Muscle of back (tissue), 13 donors: ENCODE measurements at places on chromosomes 11 and 22.

DNA sequence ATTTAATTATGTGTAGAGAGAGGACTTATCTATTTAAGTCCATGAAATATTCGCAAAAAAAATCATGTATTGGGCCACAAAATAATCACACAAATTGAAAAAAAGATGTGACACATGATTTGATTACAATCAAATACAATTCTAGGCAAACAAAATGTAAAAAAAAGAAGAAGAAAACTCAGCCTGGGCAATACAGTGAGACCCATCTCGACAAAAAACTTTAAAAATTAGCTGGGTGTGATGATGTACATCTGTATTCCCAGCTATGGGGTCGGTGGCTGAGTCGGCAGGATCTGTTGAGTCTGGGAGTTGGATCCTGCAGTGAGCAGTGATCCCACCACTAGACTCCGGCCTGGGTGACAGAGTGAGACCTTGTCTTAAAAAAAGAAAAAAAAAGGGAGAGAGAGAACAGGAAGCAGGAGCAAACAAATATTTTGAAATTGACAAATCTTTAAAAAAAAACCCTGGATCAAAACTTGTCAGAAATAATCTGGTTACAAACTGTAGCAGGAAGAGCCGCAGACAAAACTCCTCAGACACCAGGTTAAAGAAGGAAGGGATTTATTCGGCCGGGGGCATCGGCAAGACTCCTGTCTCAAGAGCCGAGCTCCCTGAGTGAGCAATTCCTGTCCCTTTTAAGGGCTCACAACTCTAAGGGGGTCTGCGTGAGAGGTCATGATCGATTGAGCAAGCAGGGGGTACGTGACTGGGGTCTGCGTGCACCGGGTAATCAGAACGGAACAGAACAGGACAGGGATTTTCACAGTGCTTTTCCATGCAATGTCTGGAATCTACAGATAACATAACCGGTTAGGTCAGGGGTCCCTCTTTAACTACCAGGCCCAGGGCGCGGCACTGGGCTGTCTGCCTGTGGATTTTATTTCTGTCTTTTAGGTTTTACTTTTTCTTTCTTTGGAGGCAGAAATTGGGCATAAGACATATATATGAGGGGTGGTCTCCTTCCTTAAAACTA is 3.3 kb upstream of the TYMP start:
- DNase-seq = no peak

DNA sequence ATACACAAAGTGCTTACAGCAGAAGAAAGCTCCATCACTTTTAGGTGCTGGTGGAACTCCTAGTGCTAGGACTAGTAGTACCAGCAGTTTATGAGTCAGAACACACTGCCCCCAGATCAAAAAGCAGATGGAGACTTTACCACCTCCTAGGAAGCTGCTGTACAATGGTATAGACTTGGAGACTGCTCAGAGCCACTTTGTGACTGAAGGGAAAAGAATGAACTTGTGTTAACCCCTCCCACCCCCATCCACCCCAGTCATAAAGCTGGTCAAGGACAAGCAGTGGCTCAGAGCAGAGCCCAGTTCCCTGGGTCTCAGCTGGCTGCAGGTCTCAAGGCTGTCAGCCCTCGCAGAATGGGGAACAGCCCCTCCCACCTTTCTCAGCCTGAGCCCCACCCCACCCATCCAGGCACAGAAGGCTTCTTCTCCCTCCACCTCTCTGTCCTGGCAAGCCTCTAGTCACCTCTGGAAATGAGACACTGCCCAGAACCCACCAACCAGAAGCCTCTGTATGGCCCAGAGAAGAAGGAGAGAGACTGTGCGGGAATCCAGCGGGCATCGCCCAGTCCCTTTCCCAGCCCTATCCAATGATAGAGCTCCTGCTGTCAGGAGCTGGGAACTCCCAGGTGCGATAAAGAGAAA is 23.8 kb downstream of the PACSIN2 start:
- DNase-seq = peak; percentile 73

DNA sequence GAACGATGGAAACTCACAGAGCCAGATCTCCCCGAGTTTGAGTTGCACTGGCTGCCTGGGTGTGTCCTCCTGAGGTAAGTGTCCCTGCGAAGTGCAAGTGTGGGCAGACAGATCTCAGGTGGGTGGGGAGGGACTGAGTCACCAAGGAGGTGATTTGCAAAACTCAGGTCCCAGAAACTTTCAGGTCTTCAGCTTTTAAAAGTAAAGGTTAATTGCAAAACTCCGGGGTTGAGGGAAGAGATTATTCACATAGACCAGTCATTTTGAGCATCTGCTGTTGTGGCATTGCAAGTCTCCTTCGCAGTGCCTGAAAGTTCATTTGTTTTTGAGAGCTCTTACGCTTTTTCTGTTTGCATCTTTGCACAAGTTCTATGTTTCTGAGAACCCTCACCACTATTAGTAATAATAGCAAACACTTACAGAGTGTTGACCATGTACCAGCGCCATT is 7.1 kb downstream of the CD44 start:
- DNase-seq = no peak

GRCh38 chr22:27387561-27387960 is 414.0 kb downstream of the MN1 start:
- DNase-seq = no peak

DNA sequence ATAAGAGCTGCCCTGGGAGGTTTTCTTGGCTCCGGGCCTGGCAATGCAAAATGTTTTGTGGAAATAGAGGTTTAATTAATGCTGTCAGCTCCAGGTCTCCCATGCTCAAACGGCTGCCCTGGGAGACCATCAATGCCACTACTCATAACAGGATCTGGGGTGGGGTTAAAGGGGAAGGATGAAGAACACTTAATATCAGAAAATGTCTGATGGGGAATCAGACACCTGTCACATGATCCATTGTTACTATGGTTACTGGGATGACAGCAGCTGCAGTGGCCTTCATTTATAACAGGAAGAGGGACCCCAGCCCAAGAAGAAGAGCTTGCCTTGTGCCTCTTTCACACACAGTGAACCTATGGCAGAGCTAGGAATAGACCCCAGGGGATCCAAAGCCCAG is 2.2 kb upstream of the SYT13 start:
- DNase-seq = no peak
